ENCODE measurements at places on chromosomes 5 and 9. TPM values are rescaled to one million over a fixed set of nuclear protein-coding genes. Genes with fewer than 3 reads are reported as not detected.

GRCh38 chr5:141850244-141850768 is 27.9 kb downstream of the PCDH1 start:
- DNase-seq = no peak

- DNase-seq = no peak
These were observed 54.5 kb downstream of the STK10 start for GRCh38 chr5:172133359-172134029.

GRCh38 chr9:105187781-105188180 is 56.7 kb upstream of the SLC44A1 start:
- DNase-seq = no peak

DNA sequence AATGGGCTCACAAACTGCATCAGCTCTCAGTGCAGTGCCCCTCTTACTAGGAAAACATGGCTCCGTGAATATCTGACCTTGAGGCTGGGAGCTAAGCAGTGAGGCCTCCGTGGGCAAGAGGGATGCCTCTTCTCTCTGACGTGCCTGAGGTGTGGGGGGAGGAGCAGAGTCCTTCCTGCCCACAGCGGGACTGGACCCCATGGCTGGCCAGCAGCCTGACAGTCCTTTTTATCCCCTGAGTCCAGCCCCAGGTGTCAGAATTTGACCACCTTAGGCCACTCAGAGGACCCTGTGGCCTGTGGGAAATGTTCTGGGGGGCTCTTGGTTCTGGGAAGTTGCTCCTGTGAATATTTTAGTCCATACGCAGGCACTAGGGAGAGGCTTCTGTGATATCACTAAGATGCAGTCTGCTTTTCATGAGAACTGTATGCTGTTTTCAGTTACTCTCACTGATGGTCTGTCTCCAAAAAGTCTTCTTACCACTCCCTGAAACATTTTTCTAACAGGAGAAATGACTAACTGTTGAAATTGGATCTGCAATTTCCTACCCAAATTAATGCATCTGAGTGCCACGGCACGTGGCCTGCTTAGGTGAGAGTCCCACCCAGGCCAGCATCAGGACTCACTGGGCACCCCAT is 23.4 kb downstream of the ANGPTL2 start:
- DNase-seq = no peak

DNA sequence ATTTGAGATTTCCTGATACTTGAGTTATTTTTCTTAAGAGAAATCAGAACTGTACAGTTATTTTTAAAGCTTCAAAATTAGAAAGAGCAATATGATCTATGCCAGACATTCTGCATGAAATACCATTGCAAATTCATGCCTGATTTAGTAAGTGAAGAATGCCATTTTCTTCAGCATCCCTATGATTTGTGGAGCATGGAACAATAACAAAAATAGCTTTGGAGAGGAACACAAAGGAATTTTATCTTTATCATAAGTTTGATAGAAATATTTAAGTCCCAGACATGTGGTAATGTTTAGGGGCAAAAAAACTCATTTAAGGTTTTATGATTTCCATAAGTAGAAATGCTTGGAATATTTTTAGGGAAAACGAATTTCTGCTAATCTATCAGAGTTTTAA is 1863.4 kb downstream of the EFNA5 start:
- no peak for DNase-seq

GRCh38 chr9:124116683-124117363 is 105.3 kb downstream of the LHX2 start:
- no peak for DNase-seq

- DNase-seq = no peak
These were observed 79.4 kb upstream of the ADRB2 start for GRCh38 chr5:148746826-148747535.

GRCh38 chr5:170337045-170337733 is 39.6 kb upstream of the LCP2 start:
- DNase-seq = no peak

DNA sequence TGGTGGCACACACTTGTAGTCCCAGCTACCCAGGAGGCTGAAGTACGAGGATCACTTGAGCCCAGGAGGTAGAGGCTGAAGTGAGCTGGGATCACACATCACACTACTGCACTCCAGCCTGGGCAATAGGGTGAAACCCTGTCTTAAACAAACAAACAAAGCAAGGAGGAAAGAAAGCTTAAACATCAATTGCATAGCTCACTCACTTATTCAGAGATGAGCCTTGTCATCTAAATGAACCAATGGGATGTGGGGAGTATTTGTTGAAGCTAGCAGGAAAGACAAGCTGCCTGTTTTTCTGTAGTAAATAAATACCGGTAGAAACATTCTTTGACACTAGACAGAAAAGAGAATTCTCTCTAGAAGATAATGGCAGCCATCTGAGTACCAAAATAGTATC is 161.0 kb upstream of the SLC12A2 start:
- DNase-seq = no peak

DNA sequence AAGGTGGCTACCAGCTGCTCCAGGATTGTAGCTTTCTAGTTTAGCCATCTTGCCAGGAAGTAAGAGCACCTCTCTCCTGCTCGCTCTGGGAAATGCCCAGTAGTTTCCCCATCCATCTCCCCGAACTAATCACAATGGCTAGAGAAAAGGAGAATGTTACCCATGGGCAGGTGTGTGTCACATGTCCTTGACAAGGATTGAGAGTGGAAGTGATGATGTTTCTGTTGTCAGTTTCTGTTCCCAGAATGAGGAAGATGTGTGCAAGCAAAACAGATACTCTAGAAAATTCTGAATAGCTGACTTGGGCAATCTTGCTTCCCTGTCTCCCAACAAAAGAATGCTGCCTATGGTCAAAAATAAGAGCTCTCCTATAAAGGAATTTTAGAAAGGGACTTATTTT is 429.5 kb downstream of the EBF1 start:
- no peak for DNase-seq

The PALM2AKAP2 gene
- 5.0 TPM for total RNA-seq

The TLX3 gene
- total RNA-seq = not detected

DNA sequence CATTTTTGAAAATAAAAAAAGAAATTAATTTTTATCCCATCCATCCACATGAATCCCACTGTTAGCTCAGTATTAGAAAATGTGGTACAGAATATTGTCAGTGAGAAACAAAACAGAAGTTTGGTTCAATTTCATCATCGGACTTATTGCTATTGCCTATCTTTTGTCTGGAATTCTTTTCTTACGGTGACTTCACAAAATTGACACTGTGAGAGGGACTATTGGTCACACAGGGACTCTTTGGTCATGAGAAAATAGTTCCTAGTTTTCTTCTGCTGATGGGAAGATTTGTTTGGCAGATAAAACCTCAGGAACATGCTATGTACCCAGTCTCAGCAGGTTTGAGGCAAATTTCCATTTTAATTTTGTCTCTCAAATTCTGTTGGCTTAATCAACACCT is 186.2 kb upstream of the ELL2 start:
- no peak for DNase-seq
